Fibroblast of skin of right quadriceps (primary cell): ENCODE measurements at places on chromosomes 4 and X.

GRCh38 chr4:43843501-43843900 lies 605.1 kb downstream of the KCTD8 start:
- no peak for DNase-seq

GRCh38 chr4:86376850-86377249 lies 17.0 kb upstream of the MAPK10 start:
- DNase-seq, result no peak

GRCh38 chrX:23202326-23202725 lies 132.3 kb upstream of the PTCHD1 start:
- DNase-seq, result no peak

- DNase-seq, result peak; percentile 18
These were observed 116.9 kb upstream of the GALNT7 start for GRCh38 chr4:173051716-173052115.

- peak; percentile 97 for DNase-seq
These were observed 189.2 kb downstream of the SHROOM3 start for GRCh38 chr4:76624241-76624681.

DNA sequence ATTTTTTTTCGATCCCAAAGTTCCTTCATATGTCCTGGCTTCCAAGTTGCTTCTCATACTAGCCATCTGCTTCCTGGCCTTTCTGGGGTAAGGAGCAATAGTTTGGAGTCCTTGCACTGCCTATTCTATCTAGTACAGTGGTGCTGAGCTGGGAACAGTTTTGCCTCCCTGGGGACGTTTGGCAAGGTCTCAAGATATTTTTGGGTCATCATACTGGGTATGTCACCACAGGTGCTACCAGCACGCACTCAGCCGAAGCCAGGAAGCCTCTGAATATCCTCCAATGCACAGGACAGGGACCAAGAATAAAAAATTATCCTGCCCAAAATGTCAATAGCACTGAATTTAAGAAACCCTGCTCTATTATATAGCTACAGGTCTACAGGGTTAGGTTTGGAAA lies 35.4 kb upstream of the TMSB15B start:
- no peak for DNase-seq

DNA sequence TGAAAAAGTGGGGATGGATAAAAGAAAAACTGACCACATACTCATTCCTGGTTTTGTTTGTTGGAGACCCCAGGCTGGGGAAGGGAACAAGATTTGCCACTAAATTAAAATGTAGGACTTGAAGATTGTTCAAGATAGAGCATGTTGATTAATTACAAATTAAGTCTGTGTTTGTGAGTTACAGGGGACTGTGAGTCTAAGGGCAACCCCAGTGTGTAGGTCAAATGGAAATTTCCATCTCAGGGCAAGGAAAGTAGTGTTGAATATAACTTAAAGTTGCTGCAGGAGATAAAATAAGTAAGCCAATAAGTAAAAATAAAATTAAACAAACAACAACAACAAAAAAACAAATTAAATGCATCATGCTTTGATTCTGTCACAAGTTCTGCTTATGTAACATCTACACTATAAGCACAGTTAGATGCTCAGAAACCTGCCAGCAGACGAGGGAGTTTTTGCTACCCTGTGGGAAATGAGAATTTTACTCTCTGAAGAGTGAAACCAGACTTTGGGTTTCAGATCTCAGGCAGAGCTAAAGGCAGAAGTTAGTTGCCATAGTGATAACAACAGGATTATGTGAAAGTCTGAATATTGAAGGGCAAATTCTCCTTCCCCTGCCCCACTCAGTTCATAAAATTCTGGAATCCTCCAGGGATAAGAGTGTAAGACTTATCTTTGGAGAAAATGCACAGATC lies 352.3 kb downstream of the GRXCR1 start:
- DNase-seq, result no peak

DNA sequence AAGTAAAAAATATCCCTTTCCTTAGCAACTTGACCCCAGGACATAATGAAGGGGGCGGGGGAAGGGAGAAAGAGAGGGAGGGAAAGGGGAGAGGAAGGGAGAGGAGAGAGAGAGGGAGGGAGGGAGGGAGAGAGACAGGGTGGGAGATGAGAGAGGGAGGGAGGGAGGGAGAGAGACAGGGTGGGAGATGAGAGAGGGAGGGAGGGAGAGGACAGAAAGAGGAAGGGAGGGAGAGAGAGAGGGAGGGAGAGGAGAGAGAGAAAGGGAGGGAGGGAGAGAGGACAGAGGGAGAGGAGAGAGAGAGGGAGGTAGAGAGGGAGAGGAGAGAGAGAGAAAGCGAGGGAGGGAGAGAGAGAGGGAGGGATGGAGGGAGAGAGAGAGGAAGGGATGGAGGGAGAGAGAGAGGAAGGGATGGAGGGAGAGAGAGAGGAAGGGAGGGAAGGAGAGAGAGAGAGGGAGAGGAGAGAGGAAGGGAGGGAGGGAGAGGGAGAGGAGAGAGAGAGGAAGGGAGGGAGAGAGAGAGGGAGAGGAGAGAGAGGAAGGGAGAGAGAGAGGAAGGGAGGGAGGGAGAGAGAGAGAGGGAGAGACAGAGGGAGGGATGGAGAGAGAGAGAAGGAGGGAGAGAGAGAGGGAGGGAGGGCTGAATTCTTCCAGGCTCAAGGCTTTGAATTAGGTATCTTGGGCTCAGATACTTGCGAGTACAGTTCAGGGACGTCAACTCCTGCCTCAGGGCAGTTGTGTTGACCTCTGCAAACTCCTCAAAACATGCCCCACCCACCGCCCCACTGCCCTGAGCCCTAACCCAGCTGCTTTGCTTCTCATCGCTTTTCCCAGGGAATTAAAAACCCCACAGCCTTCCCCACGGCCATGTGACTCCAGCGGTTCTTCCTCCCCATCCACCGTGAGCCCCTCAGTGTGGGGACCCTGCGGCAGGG lies 40.0 kb upstream of the ADRA2C start:
- no peak for DNase-seq

DNA sequence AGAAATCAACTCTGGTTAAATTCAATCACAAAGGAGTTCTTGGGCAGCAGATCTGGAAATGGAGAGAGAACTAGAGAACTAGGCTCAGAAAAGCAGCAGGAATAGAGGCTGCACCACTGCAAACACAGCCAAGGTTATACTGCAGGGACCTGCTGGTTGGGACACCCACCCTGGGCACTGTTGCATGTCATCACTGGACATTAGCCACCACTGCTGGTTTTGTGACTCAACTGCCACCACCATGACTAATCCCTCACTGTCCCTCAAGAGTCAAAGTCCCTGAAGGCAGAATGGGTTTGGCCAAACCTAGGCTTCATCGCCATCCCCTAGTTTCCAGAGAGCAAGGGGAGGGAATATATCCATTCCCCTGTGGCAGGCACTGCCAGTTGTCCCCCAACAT lies 38.1 kb upstream of the IRAK1 start:
- DNase-seq, result no peak

DNA sequence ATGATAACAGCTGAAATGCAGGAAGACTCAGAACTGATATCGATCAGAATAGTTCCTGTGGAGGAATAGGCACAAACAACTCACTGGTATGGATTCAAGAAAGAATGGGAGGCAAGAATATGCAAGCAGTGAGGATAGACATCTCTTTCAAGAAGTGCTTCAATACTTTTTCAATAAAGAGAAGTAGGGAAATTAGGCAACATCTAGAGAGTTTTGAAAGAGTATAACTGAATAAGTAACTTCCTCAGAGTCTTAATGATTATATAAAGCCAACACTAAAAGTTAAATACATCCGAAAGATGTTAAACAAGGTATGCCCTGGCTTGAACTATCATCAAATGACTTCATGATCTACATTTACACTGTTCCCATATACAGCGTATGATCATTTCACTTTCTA lies 1443.0 kb downstream of the PCDH7 start:
- no peak for DNase-seq

DNA sequence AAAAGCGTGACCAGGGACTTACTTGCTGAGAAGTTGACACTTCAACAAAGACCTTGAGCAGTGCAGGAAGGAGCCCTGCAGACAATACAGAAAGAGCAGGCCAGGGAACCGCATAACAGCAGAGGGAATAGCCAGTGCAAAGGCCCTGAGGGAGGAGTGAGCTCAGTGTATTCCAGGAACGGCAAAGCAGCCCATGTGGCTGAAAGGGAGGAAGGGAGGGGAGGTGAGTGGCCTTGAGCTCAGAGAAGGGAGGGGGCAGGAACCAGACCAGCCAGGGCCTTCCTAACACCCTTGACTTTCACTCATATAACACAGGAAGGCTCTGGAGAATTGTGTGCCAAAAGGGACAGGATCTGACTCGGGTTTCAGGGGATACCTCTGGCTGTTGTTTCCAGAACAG lies 112.2 kb downstream of the BCOR start:
- no peak for DNase-seq

DNA sequence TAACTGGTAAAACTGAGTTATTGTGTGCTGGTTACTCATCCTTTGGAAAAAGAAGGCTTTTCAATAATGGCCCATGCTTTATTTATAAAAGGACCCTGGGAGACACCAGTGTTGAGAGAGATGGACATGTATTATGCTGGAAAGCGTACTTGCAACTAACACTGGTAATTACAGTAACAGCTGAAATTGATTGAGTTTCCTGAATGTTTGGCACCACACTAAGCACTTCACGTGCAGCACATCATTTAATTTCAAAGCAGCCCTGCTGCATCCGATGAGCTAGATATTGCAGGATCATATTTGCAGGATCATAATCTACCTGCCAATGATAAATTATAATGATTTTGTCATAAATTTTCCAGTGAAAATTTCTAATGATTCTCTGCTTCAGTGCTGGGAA lies 81.5 kb downstream of the QRFPR start:
- DNase-seq, result no peak

- DNase-seq, result no peak
These were observed 411.3 kb downstream of the SPRY1 start for GRCh38 chr4:123807866-123808265.

DNA sequence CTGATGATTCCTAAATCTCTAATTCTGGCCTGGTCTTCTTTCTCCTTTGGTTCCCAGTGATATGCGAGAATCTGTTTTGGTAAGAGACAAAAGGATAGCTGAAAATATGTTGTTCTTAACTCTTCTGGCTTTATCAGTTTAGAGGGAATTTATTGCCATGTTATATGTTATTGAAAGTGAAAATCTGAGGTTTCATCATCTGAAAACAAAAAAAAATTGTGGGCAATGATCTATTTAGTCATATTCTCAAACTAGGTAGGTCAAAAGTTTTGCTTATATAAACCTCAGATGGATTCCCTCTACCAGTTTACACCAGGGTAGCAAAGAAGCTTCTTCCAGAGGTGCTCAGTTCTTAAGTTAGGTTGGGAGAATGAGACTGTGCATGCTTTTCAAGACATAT lies 103.6 kb downstream of the ITM2A start:
- DNase-seq, result no peak

DNA sequence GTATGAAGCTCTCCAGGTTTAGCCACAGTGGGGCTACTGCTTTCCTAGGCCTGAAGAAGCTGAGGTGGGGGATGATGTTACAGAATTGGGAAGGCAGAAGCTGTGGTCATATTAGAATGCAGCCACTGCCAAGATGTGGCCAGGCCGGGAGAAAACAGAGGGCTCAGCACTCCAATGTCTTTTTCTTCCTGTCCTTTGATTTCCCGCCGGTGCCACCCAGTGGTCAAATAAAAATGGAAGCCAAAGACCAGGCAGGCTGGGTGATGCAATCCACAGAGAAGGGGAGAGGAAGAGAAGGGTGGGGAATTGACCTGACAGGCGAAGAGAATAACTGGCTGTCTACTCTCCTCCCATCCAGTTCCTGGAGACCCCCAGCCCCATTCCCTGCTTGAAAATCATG lies 94.9 kb upstream of the SHISA3 start:
- peak; percentile 13 for DNase-seq

DNA sequence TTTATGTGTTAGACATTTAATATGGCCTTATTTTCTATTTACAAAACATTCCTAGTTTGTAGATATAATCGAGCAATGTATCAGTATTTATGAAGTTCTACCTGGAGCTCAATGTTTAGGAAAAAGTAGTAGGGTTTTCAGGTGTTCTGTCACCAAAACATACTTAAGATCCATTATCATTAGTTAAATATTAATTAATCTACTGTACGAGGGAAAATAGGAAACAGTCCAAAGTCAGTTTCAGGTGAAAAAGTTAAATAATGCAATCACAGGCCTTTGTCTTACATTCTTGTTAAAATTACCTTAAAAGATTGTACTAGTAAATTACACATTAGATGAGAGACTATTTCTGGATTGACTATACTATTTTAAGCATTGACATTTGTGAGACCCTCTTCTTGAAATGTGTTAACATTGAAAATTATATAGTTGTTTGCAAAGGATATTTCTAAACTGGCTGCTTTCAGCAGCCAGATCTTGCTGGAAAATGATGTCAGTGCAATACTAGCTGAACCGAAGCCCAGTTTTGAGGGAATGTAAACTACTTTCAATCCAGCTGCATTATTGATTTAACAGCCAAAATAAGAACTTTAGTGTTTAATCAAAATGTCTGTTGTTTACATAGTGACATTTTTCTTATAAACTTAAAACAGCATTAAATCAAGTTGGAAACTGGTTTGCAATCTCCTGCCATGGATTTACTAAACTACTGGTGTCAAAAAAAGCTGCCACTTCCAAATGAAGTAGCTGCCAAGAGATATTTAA lies 19.3 kb downstream of the GUCY1B1 start:
- peak; percentile 26 for DNase-seq

DNA sequence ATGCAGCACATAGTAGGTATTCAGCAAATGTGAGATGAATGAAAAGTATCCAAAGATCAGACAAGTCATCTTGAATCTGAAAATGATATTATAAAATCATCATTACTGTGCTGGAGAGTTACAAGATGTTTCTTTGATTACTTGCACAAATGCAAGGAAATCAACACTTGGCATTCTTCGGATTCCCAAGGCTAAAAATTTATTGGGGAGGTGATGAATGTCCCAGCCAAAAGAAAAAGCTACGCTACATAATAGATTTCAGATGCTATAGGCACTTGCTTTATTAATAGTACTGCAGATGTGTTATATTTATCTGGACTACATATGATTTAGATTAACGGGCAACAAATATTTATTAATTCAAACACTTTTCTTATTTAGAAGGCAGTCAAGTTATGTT lies 286.7 kb upstream of the TENM3 start:
- DNase-seq, result peak; percentile 90

- DNase-seq, result peak; percentile 73
These were observed 492.9 kb downstream of the INPP4B start for GRCh38 chr4:142353149-142353738.

GRCh38 chrX:151676196-151676595 lies 19.1 kb upstream of the PRRG3 start:
- DNase-seq, result no peak

- DNase-seq, result no peak
These were observed 24.3 kb downstream of the OTC start for GRCh38 chrX:38376747-38377146.

DNA sequence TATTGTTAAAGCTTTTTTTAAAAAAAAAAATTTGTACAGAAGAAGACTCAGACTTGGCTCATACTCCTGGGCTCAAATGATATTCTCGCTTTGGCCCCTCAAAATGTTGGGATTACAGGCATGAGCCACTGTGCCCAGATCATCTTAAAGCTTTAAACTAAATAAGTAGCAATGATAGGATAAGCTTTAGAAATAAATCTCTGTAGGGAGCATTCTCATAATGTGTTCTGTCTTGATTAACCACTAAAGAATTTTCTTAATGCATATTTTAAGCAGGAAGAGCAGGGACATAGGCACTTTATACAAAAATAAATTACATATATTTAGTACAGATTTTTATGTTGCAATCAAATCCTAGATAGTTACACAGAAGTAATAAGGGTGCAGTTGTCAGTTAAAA lies 667.2 kb downstream of the GRID2 start:
- DNase-seq, result peak; percentile 63
